ENCODE measurements at places on chromosomes 2 and 18.

- DNase-seq: peak; percentile 85
Measured at GRCh38 chr2:67260343-67261277, 136.5 kb upstream of the ETAA1 start.

DNA sequence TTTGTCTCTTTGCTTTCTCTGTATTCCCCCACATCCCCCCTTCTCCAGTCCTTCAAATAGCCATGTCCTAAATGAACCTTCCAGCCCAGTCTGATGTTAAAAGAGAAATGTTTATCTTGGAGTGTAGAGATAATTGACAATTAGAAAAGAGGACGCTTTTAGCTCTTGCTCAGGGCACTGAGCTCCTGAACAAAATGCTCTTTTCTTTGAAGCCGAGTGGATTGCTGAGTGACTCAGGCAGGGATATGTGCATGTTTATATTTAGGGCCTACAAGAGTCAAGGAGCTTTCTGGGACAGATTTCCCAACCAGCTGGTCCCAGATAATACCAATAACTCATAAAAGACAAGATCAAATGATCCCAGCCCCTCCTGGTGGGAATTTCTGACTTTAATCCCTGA, 88.0 kb upstream of the SETBP1 start:
- peak; percentile 53 for DNase-seq

DNA sequence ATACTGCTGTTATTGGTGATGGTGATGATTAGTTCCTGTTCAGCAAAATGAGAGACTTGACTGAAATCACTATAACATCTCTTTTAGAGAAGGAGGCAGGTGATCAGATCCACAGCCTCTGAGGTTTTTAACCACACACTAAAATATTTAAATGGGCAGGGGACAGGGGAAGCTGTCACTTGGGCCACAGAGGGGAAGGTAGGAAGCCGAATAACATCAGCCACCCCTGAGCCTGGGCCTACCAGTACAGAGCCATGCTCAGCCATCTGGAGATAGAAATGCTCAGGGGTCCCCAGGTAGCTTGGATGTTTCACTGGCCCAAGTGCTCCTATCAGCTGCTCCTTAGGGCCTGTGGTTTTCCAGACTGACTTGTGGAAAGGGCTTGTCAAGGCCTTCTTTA, 122.3 kb downstream of the MRO start:
- DNase-seq: no peak

DNA sequence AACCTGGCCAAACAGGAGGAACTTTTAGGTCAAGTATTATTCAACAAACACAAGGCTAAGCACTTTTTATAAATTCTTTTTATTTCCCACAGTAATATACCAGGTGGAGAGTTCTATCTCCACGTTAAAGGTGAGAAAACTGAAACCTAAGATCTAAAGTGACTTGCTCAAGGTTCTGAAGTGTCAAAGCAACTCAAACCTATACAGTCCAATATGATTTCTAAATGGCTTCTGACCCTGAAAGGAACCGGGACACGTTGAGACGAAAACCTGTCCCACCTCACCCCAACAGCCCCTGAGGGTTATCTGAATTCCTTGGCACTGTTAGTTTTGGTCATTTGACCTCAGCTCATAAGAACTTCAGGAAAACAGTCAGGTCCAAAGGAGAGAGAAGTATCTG, 814.5 kb upstream of the LRATD1 start:
- no peak for DNase-seq

- no peak for DNase-seq
Measured at GRCh38 chr18:2326999-2327398, 244.3 kb downstream of the METTL4 start.

GRCh38 chr2:237465515-237466148, 21.4 kb upstream of the MLPH start:
- peak; percentile 90 for DNase-seq

DNA sequence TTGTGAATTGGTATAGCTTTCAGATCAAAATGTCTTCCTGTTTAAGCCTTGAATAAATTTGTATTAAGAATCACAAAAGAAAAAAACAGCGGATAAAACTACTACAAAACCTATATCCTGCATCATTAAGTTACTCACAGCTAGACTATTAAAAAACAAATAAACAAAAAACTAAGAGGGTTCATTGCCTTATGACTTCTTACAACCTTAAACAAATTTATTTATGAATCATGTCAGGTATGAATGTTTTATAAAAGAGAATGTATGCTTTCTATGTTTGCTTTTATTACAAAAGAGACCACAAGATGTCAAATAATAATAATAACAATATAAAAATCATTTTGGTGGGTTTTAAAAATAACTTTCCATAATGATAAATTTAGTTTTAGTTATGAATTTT, 109.6 kb downstream of the FIGN start:
- DNase-seq: no peak

GRCh38 chr2:53303012-53303578, 464.5 kb upstream of the CHAC2 start:
- DNase-seq: no peak

DNA sequence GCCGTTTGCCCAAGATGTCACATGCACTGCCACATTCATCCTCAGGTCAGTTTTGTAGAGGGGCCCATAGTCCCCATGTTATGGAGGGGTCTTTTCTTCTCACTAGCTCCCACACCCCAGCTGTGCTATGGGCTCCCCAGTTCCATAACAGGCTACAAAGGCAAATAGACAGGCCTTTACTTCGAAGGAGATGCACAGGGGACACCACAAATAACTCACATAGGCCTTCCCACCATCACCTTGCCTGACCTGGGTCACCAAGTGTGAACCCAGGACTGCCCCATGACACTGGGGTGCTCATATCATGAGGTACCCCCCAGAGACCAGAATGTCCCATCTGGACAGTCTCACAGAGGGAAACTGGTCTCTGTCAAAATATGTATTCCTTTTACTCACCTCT, 15.0 kb upstream of the INO80C start:
- DNase-seq: no peak

DNA sequence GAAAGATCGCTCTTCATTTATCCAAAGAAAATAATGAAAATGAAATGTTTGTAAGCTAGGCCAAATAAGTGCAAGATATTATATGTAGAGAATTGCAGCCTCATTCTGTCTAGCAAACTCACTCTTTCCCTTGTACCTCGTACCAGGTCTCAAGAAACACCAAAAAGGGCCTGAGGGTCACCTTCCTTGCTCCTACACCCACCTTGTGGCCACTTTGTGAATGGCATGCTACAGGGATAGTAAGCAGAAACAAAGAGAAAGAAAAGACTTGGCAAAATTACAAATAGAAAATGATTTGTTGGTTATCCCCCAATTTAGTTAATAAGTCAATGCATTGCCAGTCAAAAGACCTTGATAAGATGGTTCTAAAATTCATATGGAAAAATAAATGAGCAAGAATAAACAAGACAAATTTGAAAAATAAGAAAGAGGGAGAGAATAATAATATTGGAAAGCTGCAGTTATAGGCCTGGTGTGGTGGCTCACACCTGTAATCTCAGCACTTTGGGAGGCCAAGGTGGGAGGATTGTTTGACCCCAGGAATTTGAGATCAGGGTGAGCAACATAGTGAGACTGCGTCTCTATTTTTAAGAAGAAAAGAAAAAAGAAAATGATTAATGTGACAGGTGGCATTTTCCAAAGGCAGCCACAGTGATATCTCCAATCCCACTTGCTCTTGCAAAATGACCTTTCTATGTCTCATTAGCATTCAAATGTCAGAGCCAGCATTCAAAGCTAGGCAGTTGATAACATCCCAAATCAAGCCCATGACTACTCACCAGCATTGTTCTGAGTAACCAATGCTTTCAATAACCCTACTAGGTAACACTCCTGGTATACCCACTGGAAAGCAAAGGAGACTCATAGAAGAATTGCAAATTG, 38.8 kb upstream of the BMP10 start:
- peak; percentile 86 for DNase-seq

DNA sequence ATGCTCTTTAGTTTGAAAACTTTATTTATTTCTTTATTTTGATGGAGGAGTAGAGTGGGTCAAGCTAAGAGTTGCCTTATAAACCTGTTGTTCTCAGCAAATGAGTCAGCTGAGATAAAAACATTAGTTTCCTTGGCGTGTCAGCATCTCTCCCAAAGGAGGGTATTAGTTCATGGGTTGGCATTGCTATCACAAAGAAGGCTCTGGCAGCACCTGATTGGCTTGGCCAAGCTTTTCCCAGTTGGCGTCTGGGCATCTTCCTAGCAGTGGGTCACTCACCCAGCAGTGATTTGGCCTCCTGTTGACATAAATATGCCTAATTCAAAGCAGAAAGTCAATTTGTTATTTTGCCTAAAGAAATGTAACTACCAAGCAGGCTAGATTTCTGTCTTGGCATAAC, 200.7 kb upstream of the TNP1 start:
- DNase-seq: peak; percentile 20

- no peak for DNase-seq
Measured at GRCh38 chr18:53886058-53886457, 338.4 kb downstream of the MBD2 start.

DNA sequence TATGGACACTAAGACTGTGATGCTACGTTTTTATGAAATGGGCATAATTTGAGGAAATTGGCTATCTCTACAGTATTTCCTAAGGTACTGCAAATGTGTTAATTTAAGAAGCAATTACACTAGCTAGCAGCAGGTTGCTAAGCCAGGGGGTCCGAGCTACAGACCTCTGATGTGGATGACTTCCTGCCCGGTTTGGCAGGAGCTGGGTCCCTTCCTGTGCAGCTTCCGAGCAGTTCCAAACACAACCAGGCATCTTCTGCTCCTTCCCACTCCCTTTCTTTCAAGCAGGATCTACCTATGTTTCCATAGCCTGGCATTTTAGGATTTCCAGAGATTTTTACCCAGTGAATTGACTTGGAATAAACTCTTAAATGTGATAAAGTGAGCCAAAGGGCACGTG, 55.7 kb downstream of the SCN2A start:
- no peak for DNase-seq

GRCh38 chr2:146990311-146991054, 854.3 kb upstream of the ACVR2A start:
- DNase-seq: peak; percentile 84

All from cardiac fibroblast (primary cell).